ENCODE measurements at places on chromosomes 6 and 20. TPM values are rescaled to one million over a fixed set of nuclear protein-coding genes. Genes with fewer than 3 reads are reported as not detected.

The GSTA3 gene
- polyA plus RNA-seq, result not detected

The PSMG4 gene
- polyA plus RNA-seq, result 51.5 TPM

The SLC44A4 gene
- not detected for polyA plus RNA-seq

The LPA gene
- polyA plus RNA-seq, result not detected

The NAA20 gene
- 75.3 TPM for polyA plus RNA-seq

The SAMD3 gene
- polyA plus RNA-seq, result 0.92 TPM

The OR2J3 gene
- polyA plus RNA-seq, result not detected

The CDSN gene
- not detected for polyA plus RNA-seq

The CGA gene
- not detected for polyA plus RNA-seq

The TBC1D32 gene
- 4.0 TPM for polyA plus RNA-seq

The ZC2HC1B gene
- not detected for polyA plus RNA-seq

The CST2 gene
- not detected for polyA plus RNA-seq

The SDCBP2 gene
- polyA plus RNA-seq, result 1.4 TPM

The TMC2 gene
- polyA plus RNA-seq, result not detected

The VNN1 gene
- 0.09 TPM for polyA plus RNA-seq

The VSX1 gene
- not detected for polyA plus RNA-seq

The CCM2L gene
- polyA plus RNA-seq, result not detected

The GMPR gene
- polyA plus RNA-seq, result 1.1 TPM

The ERGIC3 gene
- 128 TPM for polyA plus RNA-seq

The FOXQ1 gene
- polyA plus RNA-seq, result not detected

The OOEP gene
- polyA plus RNA-seq, result not detected

The SRSF12 gene
- polyA plus RNA-seq, result 0.68 TPM

The EPB41L1 gene
- polyA plus RNA-seq, result not detected

The DEFB127 gene
- not detected for polyA plus RNA-seq

The CTAGE9 gene
- polyA plus RNA-seq, result not detected

The ZNF311 gene
- not detected for polyA plus RNA-seq

The TRIM10 gene
- not detected for polyA plus RNA-seq

The RSPO4 gene
- not detected for polyA plus RNA-seq

The MUC21 gene
- not detected for polyA plus RNA-seq

The CDH4 gene
- not detected for polyA plus RNA-seq

The FAM83C gene
- not detected for polyA plus RNA-seq

The C6orf141 gene
- not detected for polyA plus RNA-seq

The AGPAT4 gene
- polyA plus RNA-seq, result 3.2 TPM

The KIF25 gene
- polyA plus RNA-seq, result not detected

The BRPF3 gene
- 5.2 TPM for polyA plus RNA-seq

The TRIM15 gene
- polyA plus RNA-seq, result not detected

The PTCRA gene
- not detected for polyA plus RNA-seq

The DUSP15 gene
- not detected for polyA plus RNA-seq

The PPP1R16B gene
- polyA plus RNA-seq, result 22.1 TPM

The SNX21 gene
- 1.1 TPM for polyA plus RNA-seq

The SCRT2 gene
- not detected for polyA plus RNA-seq

The FNDC11 gene
- polyA plus RNA-seq, result 1.8 TPM

The SIRPA gene
- polyA plus RNA-seq, result not detected

The PRDM13 gene
- not detected for polyA plus RNA-seq

The MRAP2 gene
- polyA plus RNA-seq, result not detected

The GGTLC1 gene
- not detected for polyA plus RNA-seq

The ZSWIM1 gene
- polyA plus RNA-seq, result 11.6 TPM

The UBE2C gene
- not detected for polyA plus RNA-seq

The MRPS10 gene
- polyA plus RNA-seq, result 48.7 TPM

The EIF2S2 gene
- polyA plus RNA-seq, result 24.6 TPM

The CAP2 gene
- polyA plus RNA-seq, result not detected

The CNR1 gene
- 1.3 TPM for polyA plus RNA-seq

Measured in naive B cell (primary cell).